H9 (cell line): ENCODE measurements at places on chromosomes 6 and 20. TPM values are rescaled to one million over a fixed set of nuclear protein-coding genes. Genes with fewer than 3 reads are reported as not detected.
A peak's percentile ranks its signal among the peaks of the same experiment; 100 is the strongest.

GRCh38 chr6:4801491-4802110, 25.4 kb downstream of the CDYL start:
- no peak for DNase-seq
- H3K36me3 ChIP-seq = peaks cover 8% of the 10 kb centered on the region; the same call in 2 of the 3 replicates
- peaks cover 4% of the 10 kb centered on the region for H3K4me1 ChIP-seq
- H3K27me3 ChIP-seq = no peaks in the 10 kb centered on the region

DNA sequence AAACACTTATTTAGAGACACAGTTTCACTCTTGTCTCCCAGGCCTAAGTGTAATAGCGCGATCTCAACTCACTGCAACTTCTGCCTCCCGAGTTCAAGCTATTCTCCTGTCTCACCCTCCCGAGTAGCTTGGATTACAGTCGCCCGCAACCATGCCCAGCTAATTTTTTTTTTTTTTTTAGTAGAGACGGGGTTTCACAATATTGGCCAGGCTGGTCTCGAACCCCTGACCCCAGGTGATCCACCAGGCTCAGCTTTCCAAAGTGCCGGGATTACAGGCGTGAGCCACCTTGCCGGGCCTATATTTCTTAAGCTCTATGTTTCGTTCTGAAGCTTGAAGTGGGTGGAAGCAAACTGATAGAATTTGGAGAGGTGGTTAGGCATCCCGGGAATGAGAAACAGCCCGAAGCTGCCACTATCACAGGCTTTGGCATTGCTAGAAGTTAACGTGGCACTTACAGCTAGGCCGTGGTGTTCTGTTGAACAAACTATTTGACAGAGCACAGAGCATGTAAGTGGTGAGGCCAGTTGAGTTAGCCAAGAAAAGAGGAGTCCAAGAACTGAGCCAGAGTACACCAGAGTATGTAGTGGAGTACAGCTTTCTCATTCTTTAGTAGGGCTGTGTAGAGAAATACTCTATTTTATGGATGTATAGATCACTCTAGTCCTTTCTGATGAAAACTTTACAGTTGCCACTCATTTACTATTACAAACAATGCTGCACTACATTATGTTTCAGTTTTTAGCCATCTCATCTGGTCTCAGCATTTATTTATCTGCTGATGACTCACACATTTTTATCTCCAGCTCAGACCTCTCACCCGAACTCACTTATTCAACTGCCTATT, 62.0 kb upstream of the HFE start:
- H3K27me3 ChIP-seq = no peaks in the 10 kb centered on the region
- H3K4me3 ChIP-seq = peak overlapping the region; percentile 96
- DNase-seq = no peak
- no peaks in the 10 kb centered on the region for H3K36me3 ChIP-seq
- no peaks in the 10 kb centered on the region; the same call in 1 of the 2 replicates for H3K4me1 ChIP-seq

DNA sequence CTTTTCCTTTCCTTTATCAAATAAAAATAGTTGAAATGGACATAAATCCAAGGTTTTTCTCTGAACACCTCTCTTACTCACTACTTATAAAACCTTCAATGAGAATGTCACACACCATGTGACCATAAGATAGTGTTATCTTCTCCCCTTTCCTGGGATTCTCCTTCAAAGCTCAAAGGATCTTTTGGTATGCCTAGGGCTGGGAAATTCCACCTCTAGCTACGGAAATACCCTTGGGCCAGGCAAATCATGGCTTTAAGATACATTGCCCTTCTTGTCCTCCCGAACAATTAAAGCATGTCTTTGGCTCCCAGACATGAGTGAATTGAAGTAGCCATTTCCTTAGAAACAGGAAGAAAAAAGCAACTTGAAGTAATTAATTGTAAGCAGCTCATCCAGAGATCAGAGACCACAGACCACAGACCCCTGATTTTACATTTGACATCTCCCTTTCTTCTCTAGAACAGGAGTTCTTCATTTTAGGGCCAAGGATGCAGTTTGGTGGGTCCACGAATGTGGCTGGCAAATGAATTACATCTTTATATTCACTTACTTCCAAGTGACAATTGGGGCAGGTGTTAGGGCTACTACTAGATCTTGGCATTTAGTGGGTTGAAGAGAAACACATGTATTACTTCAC, 4.1 kb downstream of the PLCB4 start:
- no peak for DNase-seq
- H3K4me1 ChIP-seq = peaks cover 9% of the 10 kb centered on the region; the same call in 1 of the 2 replicates
- H3K36me3 ChIP-seq = no peaks in the 10 kb centered on the region; the same call in 2 of the 3 replicates
- no peak overlapping the region for H3K27ac ChIP-seq
- no peaks in the 10 kb centered on the region for H3K27me3 ChIP-seq

DNA sequence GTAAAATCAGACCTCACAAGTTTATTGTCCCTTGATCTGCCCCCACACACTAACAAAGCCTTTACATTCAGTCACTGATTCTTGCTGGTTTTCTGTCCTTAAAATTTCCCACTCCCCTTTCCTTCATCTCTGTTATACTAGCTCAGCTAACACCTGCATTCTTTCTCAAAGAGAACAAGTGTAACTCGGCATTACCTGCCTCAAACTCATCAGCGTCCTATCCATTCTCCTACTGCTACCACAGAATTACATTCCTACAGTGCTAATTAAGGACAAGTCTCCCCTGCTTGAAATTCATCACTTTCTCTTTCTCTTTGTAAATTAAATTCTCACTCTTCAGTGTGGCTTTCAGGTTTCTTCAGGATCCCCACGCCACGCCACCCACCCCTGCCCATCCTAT, 773.2 kb downstream of the FRK start:
- H3K4me3 ChIP-seq = no peak overlapping the region
- no peak overlapping the region for H3K27ac ChIP-seq
- H3K27me3 ChIP-seq = no peaks in the 10 kb centered on the region
- no peak for DNase-seq
- H3K4me1 ChIP-seq = no peaks in the 10 kb centered on the region

Gene HLA-DPB1
- 23.4 and 23.6 TPM in 2 replicates for total RNA-seq

DNA sequence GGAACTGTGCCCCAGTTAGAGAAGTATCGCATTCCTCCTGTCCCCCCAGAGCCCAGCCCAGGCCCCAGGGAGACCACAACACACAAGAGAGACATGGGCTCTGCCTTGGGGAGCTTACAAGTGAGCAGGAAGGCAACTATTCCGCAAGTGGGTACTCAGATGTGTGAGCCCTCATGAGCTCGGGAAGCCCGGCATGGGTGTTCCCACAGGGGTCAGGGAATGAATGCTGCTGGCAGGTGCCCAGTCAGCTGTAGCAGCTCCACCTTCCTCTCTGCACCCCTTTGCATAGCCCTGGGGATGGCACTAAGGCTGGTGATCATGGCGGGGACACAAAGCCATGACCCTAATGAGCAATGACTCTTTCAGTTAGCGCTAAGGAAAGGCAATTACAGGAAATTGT, 194.1 kb downstream of the SYNDIG1 start:
- H3K36me3 ChIP-seq = no peaks in the 10 kb centered on the region
- H3K4me3 ChIP-seq = no peak overlapping the region

Gene OGFRL1
- total RNA-seq = 2.8 and 2.9 TPM in 2 replicates

- no peaks in the 10 kb centered on the region for H3K4me1 ChIP-seq
- H3K4me3 ChIP-seq = no peak overlapping the region
- H3K36me3 ChIP-seq = no peaks in the 10 kb centered on the region
- H3K27ac ChIP-seq = no peak overlapping the region
- no peak for DNase-seq
- H3K27me3 ChIP-seq = no peaks in the 10 kb centered on the region
Measured at GRCh38 chr6:128240024-128240428, 280.4 kb downstream of the PTPRK start.

DNA sequence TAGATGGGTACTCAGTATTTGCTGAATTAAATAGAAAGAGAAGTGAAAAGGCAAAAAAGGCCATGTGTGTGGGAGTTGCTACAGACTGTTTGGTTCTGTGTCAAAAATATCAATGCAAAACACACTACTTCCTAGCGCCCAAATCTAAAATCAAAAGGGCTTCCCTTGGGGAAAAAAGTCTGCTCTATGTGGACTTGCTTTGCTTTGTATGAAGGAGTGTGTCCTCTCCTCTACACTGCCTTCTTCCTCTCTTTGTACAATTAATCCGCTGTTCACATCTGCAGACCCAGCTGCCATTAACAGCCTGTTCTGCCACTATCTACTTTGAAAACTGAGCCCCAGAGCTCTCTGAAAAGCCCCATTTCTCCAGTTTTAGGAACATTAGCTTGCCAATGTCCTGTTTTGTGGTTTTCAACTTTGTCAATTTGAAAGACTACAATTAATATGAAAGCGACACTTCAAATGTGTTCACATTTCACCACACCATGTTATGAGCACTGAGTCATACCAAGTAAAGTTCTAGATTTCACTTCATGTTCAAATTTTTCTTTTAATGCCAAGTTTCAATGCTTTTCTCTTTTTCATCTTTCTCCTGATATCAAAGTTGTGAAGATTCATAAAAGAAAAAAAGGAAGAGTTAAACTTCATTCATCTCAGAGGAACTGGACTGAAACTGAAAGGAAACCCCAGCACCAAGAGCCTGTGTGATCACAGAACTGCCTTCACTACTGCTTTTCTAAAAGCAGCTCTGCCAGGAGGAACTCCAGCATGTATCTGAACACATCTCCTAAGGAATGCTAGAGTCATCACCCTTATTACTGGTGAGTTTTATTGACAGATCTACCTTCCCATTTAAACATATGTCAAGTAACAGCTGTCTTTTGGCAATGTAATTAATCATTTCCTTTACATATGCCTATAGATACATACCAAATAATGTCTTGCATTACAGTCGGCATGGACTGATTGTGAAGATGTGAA, 102.6 kb downstream of the KIF13A start:
- H3K4me3 ChIP-seq = no peak overlapping the region
- H3K4me1 ChIP-seq = no peaks in the 10 kb centered on the region
- no peaks in the 10 kb centered on the region for H3K36me3 ChIP-seq
- H3K27ac ChIP-seq = no peak overlapping the region

Gene YIPF3
- 80.7 and 84.5 TPM in 2 replicates for total RNA-seq

Gene RRAGD
- 8.3 and 10.6 TPM in 2 replicates for total RNA-seq

DNA sequence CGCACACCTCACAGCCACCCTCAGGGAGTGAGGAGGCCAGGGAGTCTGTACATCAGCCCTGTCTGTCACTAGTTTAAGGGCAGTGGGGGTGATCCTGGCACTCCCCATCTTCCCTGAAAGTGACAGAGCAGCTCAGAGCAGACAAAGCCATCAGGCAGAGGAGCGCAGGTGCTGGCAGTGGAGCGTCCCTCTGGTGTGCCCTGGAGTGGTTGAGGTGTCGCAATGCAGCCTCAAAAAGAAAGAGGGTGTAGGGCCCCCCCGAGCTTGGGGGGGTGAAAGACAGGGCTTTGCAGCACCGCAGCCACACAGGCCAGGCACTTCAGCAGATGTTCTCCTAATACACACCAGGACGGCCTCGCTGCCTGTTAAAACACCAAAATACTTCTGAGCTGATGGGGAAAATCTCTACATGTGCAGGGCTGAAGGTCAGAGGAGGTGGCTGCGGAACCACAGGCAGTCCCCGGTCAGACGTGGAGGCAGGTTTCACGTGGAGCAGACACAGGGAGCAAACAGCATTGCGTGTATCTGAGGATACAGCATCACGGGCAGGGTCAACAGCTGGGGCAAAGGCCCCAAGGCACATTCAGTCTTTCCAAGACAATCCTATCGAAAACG, 69.5 kb downstream of the PREX1 start:
- DNase-seq = no peak
- no peak overlapping the region for H3K4me3 ChIP-seq
- no peak overlapping the region for H3K27ac ChIP-seq
- H3K4me1 ChIP-seq = no peaks in the 10 kb centered on the region
- no peaks in the 10 kb centered on the region for H3K27me3 ChIP-seq

DNA sequence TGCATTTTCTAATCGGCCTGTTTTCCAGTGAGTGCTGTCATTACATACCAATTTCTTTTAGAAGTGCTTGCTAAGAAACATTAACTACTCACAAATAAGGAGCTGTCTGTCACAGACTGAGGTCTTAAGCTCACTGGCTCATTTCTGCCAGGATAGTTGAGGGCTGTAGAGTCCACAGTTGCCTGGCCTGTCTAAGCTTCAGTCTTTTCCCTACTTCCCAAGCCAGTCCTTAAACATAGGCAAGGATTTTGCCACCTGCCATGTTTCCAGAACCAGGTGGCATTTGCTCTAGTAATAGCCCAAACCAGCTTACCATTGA, 84.7 kb downstream of the LINC00237 start:
- no peak for DNase-seq
- H3K27ac ChIP-seq = no peak overlapping the region
- peaks cover 7% of the 10 kb centered on the region; the same call in 1 of the 2 replicates for H3K4me1 ChIP-seq
- H3K36me3 ChIP-seq = no peaks in the 10 kb centered on the region
- no peaks in the 10 kb centered on the region for H3K27me3 ChIP-seq

DNA sequence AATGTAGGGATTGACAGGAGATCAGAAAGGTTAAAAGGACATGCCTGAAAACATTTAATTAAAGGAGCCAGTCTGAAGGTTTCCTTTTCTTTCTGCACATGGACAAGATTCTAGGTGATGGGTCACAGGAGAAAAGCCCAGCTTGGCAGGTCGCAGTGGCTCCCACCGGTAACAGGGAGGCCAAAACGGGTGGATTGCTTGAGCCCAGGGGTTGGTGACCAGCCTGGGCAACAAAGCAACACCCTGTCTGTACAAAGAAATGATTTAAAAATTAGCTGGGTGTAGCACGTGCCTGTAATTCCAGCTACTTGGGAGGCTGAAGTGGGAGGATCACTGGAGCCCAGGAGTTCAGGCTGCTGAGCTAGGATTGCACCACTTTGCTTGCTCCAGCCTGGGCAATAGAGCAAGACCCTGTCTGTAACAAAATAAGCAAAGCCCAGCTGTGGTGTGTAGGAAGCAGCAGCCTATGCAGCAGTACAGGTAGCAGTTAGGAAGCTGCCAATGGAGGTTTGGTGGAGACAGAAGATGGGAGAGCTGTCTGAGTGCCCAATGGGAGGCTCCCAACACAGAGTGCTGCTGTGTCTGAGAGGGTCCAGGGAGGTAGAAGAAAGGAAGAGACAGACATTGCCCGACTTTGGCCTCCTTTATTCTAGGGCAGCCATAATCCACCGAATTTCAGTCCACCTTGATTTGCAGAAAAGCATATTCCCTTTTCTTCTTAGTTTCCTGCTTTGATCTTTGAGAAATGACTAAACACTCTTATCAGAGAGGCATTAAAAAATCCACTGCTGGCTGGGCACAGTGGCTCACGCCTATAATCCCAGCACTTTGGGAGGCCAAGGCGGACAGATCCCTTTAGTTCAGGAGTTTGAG, 7.1 kb upstream of the AP5S1 start:
- no peak overlapping the region for H3K27ac ChIP-seq
- no peaks in the 10 kb centered on the region for H3K27me3 ChIP-seq
- no peak overlapping the region for H3K4me3 ChIP-seq

DNA sequence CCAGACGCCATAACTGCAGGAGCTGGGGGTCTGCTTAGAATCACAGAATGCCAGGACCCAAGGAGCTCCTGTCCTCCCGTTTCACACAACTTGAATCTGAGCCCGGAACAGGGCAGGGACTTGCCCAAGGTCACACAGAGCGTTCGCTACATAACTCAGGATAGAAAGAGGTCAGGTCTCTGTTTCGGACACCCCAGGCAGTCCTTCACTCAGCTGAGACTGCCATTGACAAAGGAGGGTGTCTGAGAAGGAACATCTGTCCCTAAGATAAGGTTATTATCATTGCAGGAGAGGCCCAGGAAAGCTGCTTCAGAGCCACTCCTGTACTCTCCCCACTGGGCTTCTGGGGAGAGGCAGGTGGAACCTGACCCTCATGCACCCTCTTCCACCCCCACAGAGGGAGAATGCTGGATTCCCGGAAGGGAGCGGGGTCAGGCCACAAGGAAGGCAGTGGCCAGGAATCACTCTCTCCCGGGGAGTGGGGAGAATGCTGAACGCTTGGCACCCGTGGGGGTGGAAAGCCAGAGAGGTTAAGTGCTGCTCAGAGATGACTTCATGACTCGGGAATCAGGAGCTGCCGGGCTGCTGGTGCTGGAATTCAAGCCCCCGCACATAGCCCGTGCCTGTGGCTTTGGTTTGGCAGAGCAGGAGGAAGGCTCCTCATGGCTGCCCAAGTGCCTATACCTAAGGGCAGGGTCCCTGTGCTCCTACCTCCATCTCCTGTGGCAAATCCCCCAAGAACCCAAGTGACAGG, 10.7 kb downstream of the SDC4 start:
- no peak for DNase-seq
- H3K27ac ChIP-seq = no peak overlapping the region
- peaks cover 23% of the 10 kb centered on the region for H3K36me3 ChIP-seq
- H3K4me3 ChIP-seq = no peak overlapping the region
